ENCODE measurements at places on chromosomes 6 and 20.

- peak; percentile 24 for DNase-seq
Measured at GRCh38 chr20:3716195-3716834, 3.9 kb upstream of the SIGLEC1 start.

DNA sequence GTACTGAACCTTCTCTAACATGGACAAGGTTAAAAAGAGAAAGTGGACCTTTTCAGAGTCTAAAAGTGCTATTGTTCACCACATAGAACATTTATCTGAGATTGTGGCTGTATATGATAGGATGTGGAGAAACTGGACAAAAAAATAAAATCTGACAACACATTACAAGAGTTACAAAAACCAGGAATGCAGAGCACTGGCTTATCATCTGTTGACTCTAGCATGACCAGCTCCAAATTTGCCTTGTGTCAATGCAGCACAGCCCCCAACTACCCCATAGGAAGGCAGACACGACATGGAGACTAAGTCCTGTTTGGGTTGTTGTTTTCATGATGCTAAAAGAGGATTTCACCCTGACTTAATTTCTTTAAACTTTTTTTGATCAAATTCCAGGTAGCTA is 436.9 kb upstream of the MARCKS start:
- no peak for DNase-seq

DNA sequence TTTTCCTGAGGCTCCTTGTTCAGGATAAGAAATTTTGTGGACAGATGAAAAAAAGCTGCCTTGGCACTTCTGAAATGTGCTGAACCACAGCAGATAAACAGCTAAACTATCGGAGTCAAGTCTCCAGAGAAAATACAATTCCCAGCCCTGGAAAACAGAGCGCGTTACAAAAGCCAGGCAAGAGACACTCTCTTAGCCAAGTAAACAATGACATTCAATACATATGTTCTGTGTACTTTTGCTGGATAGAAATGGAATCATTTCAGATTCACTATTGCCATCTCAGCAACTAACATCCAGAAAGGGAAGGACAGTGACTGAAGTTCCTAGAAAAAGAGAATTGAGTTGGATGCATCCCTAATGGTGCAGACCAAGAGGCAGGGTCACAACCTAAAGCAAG is 196.8 kb upstream of the NRSN1 start:
- DNase-seq, result no peak

DNA sequence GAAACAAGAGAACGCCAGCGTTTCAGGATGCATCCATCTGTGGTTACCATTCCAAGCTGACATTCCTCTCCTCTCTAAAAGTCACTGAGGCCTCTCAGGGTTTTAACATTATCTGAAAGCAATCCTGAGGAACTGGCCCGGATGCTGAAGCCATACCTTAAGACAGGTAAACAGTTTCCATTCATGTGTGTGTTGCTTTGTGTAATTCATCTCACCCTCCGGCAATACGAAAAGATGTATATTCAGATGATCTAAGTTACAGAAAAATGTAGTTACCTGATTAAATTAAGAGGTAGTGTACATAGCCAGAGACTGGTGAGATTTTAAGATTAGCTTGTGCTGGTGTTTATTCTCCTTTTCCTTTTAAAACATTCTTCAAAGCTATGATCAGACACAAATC is 68.4 kb upstream of the BACH2 start:
- DNase-seq, result no peak

GRCh38 chr6:168905451-168906090 is 348.1 kb downstream of the THBS2 start:
- DNase-seq, result peak; percentile 23

DNA sequence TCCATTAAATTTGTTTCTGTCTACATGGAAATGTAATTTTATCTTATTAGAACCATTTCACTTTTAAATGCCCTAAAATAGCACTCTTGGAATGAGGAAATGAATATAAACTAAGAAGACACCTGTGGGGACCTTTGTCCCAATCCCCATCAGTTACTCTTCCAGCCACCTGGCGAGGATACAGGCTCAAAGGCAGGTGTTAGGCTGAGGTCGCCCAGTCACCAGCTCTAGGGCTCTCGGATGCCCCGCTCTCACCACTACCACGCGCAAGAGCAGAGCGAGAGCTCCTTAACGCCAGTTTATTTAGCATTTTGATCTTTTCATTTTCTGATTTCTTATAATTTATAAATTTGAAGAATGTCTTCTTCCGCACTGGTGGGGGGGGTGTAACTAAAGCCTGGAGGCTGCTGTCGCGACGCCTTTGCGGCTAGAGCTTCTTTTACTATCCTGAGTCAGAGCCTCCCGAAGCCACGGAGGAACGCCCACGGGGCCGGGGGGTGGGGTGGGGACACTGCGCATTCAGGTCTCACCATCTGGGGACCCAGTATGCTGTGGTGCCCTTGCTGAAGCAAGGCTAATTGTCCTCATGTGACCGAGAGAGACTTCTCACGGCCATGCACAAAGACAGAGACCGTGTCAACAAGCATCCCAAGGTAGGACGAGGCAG is 38.7 kb upstream of the AFDN start:
- DNase-seq, result no peak

DNA sequence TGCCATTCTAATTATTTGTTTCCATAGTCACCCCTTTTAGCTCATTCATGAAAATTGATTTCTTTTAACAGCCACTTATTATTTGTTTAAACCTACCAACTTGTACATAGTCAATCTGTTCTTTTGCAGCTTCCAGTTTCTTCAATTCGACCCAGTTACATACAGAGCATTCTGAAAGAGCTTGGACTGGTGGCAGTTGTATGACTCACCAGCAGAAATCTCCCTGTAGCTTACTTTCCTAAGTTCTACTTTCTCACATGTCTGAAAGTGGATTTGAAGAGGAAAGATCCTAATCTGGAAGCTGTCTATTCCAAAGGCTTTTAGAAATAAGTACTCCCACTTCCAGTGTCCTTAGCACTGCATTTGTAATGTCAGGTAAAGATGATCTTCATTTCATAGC is 447.9 kb downstream of the HTR1B start:
- no peak for DNase-seq

DNA sequence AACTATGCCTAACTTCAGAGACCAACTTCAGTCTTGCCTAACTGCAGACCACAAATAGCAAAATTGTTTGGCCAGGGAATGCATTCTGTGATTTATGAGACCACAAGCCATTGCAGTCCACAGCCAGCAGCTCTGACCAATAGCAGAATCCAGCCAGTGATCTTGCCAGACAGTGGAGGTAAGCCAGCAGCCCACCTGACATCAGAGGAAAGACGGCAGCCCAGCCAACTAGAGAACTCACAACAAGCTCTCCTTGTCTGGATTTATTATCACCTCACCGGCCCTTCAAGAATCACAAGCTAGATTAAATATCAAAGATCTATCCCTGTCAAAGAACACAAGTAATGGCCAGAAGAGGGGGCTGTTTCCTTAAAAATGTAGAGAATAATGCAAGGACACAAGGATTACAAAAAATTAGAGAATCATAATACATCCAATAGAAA is 66.5 kb upstream of the SLC35F1 start:
- DNase-seq, result no peak

- DNase-seq, result no peak
Measured at GRCh38 chr6:17271628-17272027, 9.5 kb upstream of the RBM24 start.

DNA sequence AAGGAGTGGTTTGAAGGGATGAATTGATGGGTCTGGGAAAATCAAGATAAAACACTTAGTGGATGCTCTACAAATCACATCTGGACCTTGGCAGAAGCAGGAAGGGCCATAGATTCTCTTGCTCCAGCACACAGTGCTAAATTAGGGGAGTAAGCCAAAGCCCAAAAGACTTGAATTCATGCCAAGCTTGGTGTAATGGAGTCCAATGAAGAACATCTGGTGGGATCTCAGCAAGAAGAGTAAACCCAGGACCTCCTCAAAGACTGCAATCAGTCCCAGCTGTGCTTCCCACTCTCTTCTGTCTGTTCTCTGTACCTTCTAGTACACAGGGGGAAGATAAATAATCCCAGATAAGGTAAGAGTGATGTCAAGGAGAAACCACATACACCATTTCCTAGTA is 683.4 kb downstream of the RNF144B start:
- no peak for DNase-seq

Measured in activated naive CD4-positive, alpha-beta T cell treated with anti-CD3 and anti-CD28 coated beads for 36 hours (primary cell).